ENCODE measurements at places on chromosomes 13 and 19. TPM values are rescaled to one million over a fixed set of nuclear protein-coding genes. Genes with fewer than 3 reads are reported as not detected.

GRCh38 chr19:7294558-7295212 lies 471 bp upstream of the INSR start:
- no peaks in the 10 kb centered on the region for H3K36me3 ChIP-seq
- peak overlapping the region; percentile 96 for H3K4me3 ChIP-seq
- H3K4me1 ChIP-seq, result peaks cover 19% of the 10 kb centered on the region
- no peaks in the 10 kb centered on the region for H3K27me3 ChIP-seq
- DNase-seq, result peak; percentile 86
- H3K27ac ChIP-seq, result peak overlapping the region; percentile 99

GRCh38 chr13:101703081-101703480 lies 250.6 kb downstream of the ITGBL1 start:
- no peak overlapping the region for H3K4me3 ChIP-seq
- no peaks in the 10 kb centered on the region for H3K27me3 ChIP-seq
- no peak overlapping the region for H3K27ac ChIP-seq
- H3K4me1 ChIP-seq, result peaks cover 1% of the 10 kb centered on the region

Gene TMEM272
- total RNA-seq, result 0.34 TPM

DNA sequence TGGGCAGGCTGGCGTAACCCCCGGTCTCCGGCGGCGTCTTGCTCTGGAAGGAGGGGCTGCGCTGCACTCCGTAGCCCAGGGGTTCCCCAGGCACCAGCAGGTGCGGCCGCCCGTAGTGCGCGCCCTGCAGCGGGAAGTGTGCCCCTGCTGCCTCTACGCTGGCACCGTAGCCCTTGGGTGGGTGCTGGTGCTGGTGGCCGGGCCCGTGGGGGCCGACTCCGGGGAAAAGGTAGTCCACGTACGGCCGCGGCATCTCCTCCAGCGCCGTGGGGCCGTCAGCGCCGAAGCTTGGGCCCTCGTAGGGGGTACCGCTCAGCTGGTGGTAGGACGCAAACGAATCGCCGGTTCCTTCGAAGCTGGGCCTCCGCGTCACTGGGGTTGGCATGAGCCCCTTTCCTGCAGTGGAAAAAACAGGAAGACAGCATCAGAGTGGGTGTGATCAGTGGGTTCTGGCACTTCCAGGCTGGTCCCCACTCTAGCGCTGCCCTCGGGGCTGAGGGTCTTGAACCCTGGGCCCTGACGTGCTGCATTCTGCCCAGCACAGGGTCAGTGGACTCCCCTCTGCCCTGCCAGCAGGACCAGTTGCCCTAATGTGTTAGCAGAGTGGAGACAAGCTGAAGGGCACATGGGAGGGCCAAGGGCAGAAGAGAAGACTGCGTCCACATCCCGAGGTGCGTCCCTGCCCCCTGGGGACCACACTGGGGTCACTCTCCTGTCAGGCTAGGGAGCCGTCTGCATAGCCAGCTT lies 72.3 kb downstream of the LATS2 start:
- H3K27me3 ChIP-seq, result no peaks in the 10 kb centered on the region
- no peaks in the 10 kb centered on the region for H3K4me1 ChIP-seq

GRCh38 chr19:8494158-8494557 lies 8.3 kb downstream of the PRAM1 start:
- H3K4me3 ChIP-seq, result no peak overlapping the region
- H3K27ac ChIP-seq, result no peak overlapping the region
- no peaks in the 10 kb centered on the region for H3K27me3 ChIP-seq
- no peak for DNase-seq

DNA sequence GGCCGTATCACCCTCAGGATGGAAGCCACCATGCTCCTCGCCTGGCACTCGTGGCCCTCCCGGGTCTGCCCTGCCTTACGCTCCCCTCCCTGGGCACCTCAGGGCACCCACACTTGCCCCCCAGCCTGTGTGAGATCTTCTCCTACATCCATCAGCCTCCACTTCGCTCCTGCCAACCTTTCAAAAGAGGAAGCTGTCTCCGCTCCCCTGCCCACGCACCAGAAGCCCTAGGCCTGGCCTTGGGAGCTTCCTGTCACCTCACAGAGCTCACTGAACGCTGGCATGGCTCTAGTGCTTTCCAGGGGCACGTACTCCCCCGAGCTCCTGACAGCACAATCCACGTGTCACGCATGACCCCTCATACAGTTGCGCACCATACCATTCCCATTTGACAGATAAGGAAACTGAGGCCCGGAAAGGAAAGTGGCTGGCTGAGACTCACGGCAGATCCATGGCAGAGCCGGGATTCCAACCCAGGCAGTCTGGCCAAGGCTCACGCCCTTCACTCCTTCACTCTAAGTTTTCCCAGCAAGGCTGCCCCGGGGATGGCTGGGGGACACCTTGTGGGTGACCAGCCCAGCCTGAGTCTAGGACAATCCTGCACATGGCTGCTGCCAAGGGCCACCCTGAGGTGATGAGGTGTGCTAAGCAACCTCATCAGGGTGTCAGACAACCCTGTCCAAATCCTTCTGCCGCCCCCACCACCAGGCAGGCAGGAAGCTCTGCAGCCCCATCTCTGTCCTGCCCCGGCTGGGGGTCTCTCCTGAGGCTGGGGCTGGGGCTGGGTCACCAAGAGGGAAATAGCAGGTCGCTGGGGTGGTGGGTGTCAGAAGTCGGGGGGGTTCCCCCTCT lies 19.3 kb downstream of the PPP1R12C start:
- DNase-seq, result no peak
- no peaks in the 10 kb centered on the region for H3K27me3 ChIP-seq
- H3K4me1 ChIP-seq, result no peaks in the 10 kb centered on the region
- no peak overlapping the region for H3K27ac ChIP-seq
- H3K36me3 ChIP-seq, result peaks cover 32% of the 10 kb centered on the region
